ENCODE measurements at places on chromosomes 13 and 19. TPM values are rescaled to one million over a fixed set of nuclear protein-coding genes. Genes with fewer than 3 reads are reported as not detected.

Gene CYSLTR2
- 1.5 TPM for total RNA-seq

Gene RNF225
- not detected for total RNA-seq

Gene ZGLP1
- total RNA-seq = 14.3 TPM

Gene KLK3
- total RNA-seq = not detected

Gene ANGPTL8
- total RNA-seq = not detected

Gene WDR87
- total RNA-seq = 0.36 TPM

Gene IFI30
- 10.3 TPM for total RNA-seq

Data from dorsolateral prefrontal cortex (tissue), 122 donors.